ENCODE measurements at places on chromosomes 2 and 18.

GRCh38 chr2:147479358-147479757 lies 365.5 kb upstream of the ACVR2A start:
- no peak for DNase-seq

DNA sequence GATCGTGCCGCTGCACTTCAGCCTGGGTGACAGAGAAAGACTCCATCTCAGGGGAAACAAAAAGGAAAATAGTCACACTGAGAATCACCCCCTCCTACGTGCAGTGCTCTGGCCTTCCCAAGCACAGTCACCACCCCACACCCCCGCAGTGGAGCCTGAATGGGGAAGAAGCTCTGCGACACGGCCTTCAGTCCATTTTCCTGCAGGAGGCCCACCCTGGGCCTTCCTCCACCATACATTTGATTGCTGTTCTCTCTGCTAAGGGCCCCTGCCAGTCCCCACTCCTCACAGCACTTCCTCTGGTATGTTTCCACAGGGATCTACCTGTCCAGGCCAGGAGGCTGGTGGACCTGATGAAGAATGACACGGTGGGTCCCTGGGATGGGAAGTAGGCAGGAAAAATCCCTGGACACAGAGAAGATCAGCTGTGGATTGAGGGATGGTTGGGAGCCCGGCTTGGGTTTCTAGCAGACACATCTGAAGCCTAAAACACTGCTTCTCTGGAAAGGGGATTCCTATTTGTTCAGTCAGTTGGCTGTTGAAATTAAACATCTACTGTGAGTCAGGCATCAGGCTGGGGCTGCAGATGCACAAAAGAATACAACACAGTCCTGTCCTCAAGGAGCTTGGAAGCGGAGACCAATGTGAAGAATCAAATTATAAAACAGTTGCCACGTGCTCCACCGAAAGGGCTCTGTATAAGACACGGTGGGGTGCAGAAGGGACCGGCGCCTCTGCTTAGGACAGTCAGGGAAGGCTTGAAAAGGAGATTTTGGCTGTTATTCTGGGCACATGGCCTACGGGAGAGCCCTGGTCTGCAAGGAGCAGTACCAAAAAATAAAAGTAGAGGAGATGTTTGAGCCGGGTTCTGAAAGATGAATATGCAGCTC lies 82.2 kb downstream of the PLB1 start:
- DNase-seq = no peak

DNA sequence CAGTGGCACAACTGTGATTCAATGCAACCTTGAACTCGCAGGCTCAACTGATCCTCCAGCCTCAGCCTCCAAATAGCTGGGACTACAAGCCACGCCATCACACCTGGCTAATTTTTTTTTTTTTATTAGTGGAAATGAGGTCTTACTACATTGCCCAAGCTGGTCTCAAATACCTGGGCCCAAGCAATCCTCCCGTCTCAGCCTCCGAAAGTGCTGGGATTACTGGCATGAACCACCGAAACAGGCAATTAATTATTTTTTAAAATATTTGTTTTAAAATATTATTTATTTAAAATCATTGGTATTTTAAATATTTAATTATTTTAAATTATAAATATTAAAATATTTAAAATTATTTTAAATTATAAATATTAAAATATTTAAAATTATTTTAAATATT lies 24.5 kb downstream of the SRBD1 start:
- DNase-seq = no peak

DNA sequence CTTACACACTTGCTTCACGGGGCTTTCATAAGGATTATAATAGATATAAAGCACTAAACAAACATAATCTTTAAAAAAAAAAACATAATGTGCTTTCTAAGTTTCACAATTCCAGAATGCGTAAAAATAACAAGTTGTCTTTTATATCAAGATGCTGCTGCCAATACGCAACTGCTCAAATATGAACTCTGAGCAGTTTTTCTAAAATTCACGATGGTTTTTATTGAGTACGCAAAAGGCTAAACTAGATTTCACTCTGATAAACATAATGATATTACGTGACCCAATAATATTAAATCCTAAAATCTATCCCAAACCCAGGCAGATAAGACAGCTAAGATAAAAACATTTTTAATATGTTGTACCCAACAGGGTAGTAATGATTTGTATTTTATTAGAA lies 24.6 kb upstream of the MAT2A start:
- no peak for DNase-seq

- no peak for DNase-seq
Observed at GRCh38 chr2:112006076-112006410, 49.0 kb upstream of the TMEM87B start.

Measured in CD4-positive, alpha-beta T cell treated with Interleukin-2 at 100 ng/mL for 4 hours (primary cell).